Activated CD8-positive, alpha-beta memory T cell treated with anti-CD3 and anti-CD28 coated beads for 24 hours (primary cell): ENCODE measurements at places on chromosomes 7 and 10.

- no peak for DNase-seq
Measured at GRCh38 chr7:40447345-40447744, 312.5 kb downstream of the SUGCT start.

DNA sequence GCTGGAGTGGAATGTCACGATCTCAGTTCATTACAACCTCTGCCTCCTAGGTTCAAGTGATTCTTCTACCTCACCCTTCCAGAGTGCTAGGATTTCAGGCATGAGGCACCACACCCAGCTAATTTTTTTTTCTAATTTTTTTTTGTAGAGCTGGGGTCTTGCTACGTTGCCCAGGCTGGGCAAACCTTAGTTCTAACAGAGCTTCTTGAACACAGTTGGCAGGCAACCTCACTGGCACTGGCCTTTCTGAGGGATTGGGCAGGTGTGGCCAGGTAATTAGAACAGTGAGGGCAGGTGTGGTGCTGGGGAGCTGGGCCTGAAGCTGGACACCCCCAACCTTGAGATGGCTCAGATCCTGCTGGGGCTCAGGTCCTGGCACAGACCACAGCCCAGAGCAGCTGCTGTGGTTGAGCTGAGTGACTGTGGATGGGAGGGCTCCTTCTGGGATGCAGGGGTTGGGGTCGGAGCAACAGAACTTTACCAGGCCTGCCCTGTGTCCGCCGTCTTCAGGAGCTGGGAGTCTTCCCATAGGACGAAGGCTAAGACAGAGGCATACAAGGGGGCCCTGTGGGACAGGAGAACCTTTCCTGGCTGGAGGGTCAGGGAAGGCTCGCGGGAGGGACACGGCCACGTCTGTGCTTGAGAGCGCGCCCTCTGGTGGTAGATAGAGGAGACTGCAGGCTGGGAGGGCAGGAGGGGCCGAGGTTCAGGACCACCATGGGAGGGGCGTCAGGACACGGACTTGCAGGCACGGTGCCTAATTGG is 48.2 kb downstream of the COL26A1 start:
- DNase-seq, result peak; percentile 77

GRCh38 chr7:2598154-2598823 is 33.5 kb upstream of the TTYH3 start:
- no peak for DNase-seq

GRCh38 chr10:61898435-61898778 is 3.1 kb upstream of the ARID5B start:
- DNase-seq, result no peak

- DNase-seq, result peak; percentile 74
Measured at GRCh38 chr7:129829737-129830631, 122.8 kb downstream of the UBE2H start.
